Activated naive CD4-positive, alpha-beta T cell treated with anti-CD3 and anti-CD28 coated beads for 36 hours (primary cell): ENCODE measurements at places on chromosomes 6 and 20.

DNA sequence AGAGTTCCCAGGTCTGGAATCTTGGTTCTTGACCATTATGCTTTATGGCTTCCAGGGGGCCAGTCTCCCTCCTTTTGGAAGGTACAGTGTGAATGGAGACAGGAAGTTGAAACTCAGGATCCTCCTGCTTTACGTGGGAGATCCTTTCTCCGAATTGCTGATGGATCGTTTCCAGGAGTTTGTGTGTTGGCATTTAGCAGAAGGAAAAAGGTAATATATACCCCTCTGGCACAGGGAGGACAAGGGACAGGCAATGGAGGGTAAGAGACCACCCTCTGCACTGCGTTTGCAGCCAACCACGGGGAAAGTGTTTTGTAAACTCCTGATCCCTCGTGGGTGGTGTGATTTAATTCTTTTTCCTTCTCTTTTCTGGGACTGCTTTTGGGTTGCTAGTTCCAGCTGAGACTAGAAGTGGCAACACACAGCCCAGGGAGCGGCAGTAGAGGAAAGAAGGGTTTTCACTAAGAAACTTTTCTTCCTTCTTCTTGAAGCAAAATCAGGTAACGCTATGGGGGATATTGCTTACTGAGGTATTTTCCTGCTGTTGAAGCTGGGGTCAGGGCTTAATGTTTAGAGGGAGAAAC, 257.6 kb upstream of the SUPT3H start:
- no peak for DNase-seq

- DNase-seq, result no peak
These were observed 30.1 kb downstream of the PYGB start for GRCh38 chr20:25277941-25278521.

DNA sequence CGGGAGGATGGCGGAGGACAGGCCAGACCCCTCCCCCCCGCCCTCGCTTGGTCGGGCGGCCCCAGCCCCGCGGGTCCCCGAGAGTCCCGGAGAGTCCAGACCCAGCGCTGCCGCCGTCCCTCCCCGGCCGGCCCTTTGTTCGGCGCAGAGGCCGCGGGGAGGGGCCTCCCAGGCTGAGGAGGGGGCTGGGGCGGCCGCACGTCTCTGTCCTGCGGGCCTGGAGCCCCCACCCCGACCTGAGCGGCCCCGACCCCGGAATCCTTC, 806 bp downstream of the KCNQ2 start:
- DNase-seq, result no peak

- no peak for DNase-seq
These were observed 12.9 kb downstream of the TTPAL start for GRCh38 chr20:44488551-44488950.

GRCh38 chr6:19551611-19552010, 285.6 kb upstream of the ID4 start:
- DNase-seq, result no peak

- no peak for DNase-seq
These were observed 15.9 kb downstream of the BCL2L1 start for GRCh38 chr20:31706607-31707257.

DNA sequence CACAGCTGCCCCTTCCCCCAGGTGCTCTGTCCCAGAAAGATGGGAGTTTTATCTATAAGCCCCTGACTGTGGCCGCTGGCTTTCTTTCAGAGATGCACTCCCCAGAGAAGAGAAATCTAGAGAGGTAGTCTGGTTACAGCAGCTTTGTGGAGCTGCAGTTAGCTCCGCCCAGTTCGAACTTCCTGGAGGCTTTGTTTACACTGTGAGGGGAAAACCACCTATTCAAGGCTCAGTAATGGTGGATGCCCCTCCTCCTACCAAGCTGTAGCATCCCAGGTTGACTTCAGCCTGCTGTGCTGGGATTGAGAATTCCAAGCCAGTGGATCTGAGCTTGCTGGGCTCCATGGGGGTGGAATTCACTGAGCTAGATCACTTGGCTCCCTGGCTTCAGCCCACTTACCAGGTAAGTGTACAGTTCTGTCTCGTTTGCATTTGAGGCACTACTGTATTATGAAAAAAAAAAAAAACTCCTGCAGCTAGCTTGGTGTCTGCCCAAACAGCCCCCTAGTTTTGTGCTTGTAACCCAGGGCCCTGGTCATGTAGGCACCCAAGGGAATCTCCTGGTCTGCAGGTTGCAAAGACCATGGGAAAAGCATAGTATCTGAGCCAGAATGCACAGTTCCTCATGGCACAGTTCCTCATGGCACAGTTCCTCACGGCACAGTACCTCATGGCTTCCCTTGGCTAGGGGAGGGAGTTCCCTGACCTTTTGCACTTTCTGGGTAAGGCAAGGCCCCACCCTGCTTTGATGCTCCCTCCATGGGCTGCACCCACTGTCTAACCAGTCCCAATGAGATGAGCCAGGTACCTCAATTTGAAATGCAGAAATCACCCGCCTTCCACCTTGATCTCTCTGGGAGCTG, 275.0 kb downstream of the CENPW start:
- no peak for DNase-seq

DNA sequence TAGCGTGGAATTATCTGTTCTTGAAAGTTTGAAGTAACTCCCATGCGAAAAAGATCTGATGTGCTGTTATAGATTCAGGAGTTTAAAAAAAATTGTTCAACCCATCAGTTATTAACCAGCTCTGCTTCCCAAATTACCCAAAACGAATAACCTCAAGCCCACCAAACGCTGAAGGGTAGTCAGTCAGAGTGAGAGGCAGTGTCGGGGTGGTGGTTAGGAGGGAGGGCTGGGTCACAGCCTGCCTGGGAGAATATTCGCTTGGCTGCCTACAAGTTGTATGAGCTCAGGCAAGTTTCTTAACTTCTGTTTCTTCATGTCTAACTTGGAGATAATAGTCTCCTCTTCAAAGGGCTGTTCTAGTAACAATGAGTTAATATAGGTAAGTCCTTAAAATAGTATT, 114.6 kb downstream of the JPH2 start:
- DNase-seq, result no peak

DNA sequence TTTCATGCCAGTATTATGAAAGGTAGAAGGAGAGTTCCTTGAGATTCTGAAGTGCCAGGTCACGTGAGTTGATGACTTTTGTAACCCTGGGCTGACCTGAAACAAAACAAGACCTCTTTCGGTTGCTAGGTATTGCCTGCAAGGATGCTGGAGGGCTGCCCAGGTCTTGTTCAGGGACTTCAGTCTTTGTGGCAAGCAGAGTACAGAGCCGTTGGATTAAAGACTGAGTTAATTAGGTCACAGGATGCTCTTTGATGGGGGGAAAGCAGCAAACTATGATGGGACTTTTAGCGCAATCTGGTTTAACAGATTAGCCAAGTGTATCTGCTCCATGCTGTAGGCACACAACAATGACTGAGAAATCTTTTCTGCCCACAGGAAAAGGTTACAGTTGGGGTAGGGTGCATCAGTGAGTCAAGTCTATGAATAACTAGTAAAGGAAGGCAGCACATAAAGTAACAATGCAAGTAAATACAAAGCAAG, 12.8 kb upstream of the ELOVL5 start:
- peak; percentile 75 for DNase-seq

GRCh38 chr6:24274441-24275083, 83.3 kb downstream of the DCDC2 start:
- DNase-seq, result no peak

- DNase-seq, result no peak
These were observed 20.3 kb downstream of the ZMYND8 start for GRCh38 chr20:47336129-47336754.

DNA sequence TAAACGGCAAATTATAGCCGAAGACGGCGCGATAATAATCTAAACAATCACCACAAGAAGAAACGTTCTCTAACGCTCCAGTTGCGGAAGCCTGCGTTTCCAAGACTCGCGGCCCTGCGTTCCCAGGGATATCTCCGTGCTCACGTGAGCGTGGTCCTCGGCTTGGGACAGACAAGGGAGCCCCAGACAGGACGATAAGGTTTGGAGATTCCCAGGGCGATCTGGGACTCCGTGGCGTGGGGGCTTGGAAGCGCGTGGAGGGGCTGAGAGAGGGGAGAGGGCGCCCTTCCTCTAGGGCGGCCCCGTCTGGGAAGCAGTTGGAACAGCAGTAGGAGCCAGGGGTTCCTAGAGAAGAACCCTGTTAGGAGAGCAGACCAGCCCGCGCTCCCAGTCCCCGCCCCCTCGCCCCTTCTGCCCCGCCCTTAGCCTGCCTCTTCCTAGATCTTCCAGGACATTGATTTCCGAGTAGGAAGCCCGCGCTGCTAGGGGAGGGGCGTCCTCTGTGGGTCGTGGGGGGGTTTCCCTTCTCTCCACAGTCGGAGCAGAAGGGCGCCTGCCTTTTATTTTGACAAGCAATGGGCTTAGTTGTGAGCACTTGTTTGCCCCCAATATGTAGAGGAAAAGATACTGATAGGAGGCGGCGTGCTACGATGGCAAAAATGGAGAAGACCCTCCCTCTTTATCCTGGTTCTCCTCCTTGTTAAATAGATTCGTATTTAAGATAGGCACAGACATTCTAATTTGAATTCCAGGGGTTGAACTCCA, 10.6 kb downstream of the NRN1 start:
- peak; percentile 14 for DNase-seq

- no peak for DNase-seq
These were observed 141.3 kb upstream of the PMEPA1 start for GRCh38 chr20:57851025-57851682.

- peak; percentile 84 for DNase-seq
These were observed 29.7 kb downstream of the RREB1 start for GRCh38 chr6:7137335-7138045.

GRCh38 chr20:33709905-33710541, 10.1 kb downstream of the PXMP4 start:
- no peak for DNase-seq

DNA sequence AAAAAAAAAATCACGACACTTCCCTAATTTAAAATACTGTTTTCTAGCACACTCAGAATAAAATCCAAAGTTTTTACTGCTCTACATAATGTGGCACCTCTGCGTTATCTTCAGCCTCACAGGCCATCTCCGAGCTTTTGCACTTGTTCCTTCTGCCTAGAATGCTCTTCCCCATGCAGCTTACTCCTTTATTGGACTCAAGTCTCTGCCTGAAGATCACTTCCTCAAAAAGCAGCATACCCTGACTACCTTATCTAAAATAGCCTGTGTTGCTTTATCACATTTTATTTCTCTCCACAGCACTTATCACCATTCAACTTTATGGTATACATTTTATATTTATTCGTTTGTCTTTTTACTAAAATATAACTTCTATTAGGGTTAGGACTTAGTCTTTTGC, 2.3 kb downstream of the ZNF322 start:
- DNase-seq, result no peak

GRCh38 chr6:73394577-73395354, at the start of gene DDX43:
DDX43 (plus strand) TSS chr6:73394828; CDS start chr6:73394906, 78 bp downstream.
- DNase-seq, result peak; percentile 14

GRCh38 chr20:57259121-57259937, 7.1 kb downstream of the BMP7 start:
- DNase-seq, result no peak

DNA sequence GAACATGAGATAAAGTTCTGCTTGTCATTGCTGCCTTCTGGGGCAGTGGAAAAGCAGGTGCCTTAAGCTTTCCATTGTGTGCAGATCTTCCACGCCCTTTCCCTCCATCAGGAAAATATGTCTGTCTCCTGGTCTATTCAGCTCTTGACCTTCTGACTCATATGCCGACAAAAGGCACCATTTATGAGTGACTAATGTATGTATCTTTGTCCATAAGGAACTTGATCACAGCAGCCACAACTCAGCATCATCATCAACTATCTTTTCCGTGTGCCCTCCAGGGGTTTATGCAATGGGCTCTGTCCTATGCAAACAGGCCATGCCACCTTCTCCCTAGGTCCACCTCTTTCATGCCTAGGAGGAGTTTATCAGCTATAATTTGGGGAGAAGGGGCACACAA, 102.7 kb upstream of the QKI start:
- DNase-seq, result no peak

DNA sequence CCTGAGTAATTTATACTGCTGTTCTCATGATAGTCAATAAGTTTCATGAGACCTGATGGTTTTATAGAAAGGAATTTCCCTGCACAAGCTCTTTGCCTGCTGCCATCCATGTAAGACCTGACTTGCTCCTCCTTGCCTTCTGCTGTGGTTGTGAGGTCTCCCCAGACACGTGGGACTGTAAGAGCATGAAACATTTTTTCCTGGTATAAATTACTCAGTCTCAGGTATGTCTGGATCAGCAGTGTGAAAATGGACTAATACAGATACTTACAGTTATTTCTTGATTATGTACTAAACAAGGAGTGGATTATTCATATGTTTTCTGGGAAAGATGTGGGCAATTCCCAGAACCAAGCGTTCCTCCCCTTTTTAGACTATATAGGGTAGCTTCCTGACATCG, 1.9 kb upstream of the TRIM38 start:
- DNase-seq, result peak; percentile 83

DNA sequence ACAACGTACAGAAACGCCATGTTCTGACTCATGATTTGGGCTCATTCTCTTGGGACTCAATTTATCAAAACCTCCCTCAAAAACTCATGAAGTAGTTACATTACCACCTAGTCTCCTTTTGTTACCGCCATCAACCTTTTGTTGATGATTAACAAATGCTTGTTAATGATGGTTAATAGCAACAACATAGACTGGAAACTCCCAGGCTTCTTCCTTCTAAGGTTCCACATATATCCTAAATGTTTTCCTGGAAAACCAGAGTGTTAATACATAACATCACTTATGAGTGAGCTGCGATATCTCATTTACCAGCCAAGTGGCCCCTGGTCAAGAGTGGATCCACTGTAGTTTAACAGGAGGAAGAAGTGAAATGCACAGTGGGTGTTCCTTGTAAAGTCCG, 176.3 kb downstream of the ERMARD start:
- DNase-seq, result no peak

DNA sequence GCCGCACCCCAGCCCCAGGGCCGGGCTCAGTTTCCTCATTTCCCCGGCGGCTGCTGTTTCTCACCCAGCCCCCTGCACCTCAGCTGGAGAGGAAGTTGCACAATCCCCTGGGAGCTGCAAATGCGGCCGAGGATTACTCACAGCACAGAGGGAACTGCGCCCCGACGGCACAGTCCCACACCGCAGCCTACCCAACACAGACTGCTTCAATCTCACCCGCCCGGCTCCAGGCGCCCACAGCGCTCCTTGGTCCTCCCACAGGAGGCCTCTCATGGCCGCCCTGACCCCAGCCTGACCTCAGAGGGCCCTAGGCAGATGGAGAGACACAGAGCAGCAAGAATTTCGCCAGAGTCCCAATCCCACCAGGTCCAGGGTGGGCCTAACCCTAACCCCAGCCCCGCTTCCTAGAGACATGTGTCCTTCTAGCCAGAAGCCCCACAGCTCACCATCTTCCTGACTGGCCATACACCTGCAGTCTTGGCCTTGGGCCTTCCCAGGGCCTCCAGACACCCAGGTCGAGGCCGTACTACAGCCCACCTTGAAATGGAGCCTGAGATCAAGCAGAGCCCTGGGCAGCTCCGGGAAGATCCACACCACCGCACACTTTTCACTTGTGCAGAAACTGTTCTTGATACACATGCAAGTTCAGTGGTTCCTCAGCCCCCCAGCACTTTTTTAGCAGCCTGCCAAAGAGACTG, 11.7 kb downstream of the TFEB start:
- no peak for DNase-seq

GRCh38 chr20:48706116-48706656, 121.6 kb downstream of the PREX1 start:
- no peak for DNase-seq

GRCh38 chr6:1585669-1586049, 24.1 kb upstream of the FOXC1 start:
- DNase-seq, result no peak
